B cell (primary cell): ENCODE measurements at places on chromosomes 7 and 10. TPM values are rescaled to one million over a fixed set of nuclear protein-coding genes. Genes with fewer than 3 reads are reported as not detected.
A peak's percentile ranks its signal among the peaks of the same experiment; 100 is the strongest.

GRCh38 chr7:36750451-36750850, 26.2 kb upstream of the AOAH start:
- DNase-seq = no peak

GRCh38 chr10:97499561-97500296, 1.0 kb downstream of the UBTD1 start:
- peak; percentile 39 for DNase-seq

DNA sequence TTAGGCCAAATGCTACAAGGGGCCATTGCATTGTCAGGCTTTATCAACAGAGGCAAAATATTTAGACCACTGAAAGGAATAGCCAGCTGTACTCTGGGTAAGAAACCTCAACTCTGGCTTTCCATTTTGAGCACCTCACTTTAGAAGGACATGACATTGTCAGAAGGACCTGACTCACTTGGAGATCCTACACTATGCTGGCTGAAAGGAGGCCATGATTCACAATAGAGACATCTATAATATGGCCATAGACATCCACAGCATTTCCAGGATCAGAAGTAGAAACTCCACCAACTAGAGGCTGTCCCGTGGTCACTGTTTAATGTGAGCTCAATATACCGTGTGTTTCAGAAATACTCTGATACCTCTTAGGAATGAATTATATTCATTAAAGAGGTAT, 140.9 kb downstream of the BTAF1 start:
- DNase-seq = no peak

DNA sequence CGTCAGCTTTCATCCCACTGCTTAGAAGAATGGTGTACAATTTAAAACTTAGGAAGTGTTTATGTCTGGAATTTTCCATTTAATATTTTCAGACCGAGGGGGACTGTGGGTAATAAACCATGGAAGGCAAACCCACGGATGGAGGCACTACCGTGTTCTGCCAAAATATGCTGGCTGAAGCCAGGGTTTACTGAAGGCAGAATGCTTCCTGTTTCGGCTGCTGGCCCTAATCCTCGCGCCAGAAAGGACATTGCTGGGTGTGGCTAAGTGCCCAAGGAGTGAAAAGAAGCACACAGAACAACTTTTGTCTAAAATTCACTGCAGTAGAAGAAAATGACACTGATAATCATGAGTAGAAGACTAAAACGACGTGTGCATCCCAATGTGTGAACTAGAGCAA, 32.3 kb downstream of the PITRM1 start:
- DNase-seq = no peak

CTTNBP2 gene
- 0.27 TPM in 2 replicates for total RNA-seq

DNA sequence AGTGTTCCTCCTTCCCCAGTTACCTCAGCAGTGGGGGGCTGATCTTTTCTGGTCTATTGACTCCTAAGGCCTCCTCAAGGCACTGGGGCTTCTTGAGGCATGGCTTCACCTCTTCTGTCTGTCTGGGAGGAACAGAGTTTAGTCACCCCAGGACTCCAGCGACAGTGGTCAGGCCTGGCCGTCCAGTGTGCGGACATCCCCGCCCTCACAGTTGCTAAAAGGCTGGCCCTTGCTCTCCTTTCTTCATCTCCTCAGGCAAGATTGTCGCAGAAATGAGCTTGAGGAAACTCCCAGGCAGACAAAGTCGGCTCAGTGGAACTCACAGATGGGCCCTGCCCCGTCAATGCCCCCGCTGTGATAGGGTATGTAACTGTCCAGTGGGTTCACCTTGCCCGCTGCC, 7.0 kb upstream of the FFAR4 start:
- no peak for DNase-seq

- DNase-seq = no peak
Observed at GRCh38 chr10:97185326-97186058, at the start of gene SLIT1. Gene SLIT1, minus strand, starts transcription at chr10:97185959. Its CDS starts 285 bp downstream, at chr10:97185674.

LIPF gene
- total RNA-seq = not detected in 2 replicates

UBE2D1 gene
- total RNA-seq = 12.6 and 13.5 TPM in 2 replicates

GRCh38 chr10:29535778-29536453, 98.9 kb downstream of the SVIL start:
- DNase-seq = no peak

GRCh38 chr7:20541608-20542349, 73.7 kb upstream of the ABCB5 start:
- DNase-seq = no peak

PNPLA8 gene
- total RNA-seq = 56.3 and 57.3 TPM in 2 replicates

DNA sequence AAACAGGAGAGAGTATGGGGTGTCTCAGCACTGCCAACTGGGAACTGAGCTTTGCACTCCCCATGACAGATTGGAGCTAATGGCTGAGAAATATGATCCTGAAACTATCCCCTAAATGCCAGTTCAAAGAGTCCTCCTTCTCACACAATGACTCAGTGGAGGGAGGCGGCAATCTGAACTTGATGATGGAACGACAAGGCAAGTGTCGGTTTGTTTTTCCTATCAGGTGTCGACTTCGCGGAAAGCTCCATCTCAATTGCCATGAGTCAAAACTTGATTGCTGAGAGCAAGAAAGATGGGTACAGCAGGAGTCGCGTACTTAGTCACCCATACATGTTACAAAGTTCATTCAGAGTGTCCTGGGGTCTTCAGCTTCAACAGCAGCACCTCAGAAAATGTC, 52.5 kb downstream of the NPY start:
- DNase-seq = no peak

HOXA9 gene
- total RNA-seq = not detected in 2 replicates

DNA sequence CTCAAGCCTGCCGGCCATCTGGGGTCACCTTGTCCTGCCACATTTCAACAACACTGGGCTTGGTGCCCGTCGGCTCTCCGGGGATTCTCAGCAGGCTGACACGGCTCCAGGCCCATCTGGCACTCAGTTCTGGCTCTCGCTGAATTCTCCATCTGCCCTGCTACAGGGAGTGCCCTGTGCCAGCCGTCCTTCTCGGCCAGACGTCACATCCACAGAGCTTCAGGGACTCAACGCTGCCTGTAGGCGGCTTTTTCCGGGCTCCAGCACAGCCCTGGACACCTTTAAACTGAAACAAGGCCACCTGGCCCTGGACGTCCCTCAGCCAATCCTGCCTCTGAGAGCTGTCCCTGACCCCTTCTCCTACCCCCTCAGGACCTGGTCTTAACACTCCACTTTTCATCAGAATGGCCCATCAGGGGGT, 43.0 kb downstream of the TMEM130 start:
- no peak for DNase-seq

DNA sequence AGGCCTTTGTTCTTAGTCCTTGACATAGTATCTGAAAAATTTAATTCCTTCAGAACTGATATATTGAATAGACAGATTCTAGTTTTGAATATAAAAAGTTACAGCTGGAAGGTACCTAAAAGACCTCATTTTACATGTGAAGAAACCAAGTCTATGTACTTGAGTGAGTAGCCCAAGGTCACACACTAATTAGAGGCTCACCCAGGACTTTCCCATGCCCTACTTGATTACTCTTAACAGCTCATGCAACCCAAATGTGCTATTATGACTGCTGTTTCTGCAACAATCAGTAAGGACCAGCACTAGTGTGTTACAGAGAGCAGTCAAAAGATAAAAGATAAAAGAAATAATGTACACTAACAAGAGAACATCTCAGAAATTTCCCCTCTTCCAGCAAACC, 40.7 kb upstream of the BET1 start:
- no peak for DNase-seq

- no peak for DNase-seq
Observed at GRCh38 chr7:57305192-57305748, 144.7 kb upstream of the ZNF716 start.

DNA sequence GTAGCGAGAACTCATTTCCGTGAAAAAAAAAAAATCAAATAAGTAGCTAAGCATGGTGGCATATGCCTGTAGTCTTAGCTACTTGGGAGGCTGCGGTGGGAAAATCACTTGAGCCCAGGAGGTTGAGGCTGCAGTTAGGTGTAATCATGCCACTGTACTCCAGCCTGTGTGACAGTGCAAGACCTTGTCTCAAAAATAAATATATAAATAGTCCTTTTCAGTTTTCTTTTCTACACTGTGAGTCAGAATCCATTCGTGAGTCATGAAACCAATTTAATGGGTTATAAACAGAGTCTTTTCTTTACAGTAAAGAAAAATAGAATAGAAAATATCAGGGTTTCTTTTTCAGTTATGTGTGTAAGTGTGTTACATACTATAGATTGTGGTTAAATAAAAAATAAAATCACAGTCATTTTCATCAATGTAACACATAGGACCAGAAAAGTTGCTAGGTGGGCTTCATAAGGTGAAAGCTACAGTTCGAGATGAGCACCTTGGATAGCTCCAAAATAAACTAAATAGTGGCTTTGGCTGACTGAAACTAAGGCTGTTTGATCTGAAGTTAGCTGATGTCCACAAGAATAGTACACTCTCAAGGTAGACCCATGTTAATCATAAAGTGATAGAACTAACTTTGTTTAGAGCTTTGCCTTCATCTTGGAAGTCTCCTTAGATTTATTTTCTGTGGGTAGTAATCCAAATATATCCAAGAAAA, 781.1 kb downstream of the GATA3 start:
- no peak for DNase-seq

DNA sequence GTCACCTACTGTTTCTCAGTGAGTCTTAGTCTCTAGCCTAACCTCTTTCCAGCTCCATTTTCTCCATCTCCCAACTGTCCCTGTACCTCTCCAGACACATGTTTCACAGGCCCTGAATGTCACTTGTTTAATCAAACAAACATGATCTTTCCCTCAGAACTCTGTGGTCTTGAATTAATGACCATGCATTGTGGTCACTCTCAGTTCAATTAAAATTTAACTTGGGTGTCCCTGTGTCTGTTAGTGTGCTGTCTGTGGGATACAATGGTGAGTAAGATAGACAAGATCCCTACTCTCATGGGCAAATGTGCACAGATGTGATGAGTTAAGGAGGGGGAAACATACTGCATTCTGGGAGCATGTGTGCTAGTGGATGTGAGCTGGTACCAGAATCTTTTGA, 65.0 kb downstream of the RBM33 start:
- no peak for DNase-seq

GRCh38 chr10:110150046-110150445, 57.4 kb upstream of the MXI1 start:
- DNase-seq = no peak

- peak; percentile 97 for DNase-seq
Observed at GRCh38 chr10:102395400-102396316, at the start of gene NFKB2. Gene NFKB2, plus strand, starts transcription at chr10:102395705. Its CDS starts 255 bp downstream, at chr10:102395960.

DNA sequence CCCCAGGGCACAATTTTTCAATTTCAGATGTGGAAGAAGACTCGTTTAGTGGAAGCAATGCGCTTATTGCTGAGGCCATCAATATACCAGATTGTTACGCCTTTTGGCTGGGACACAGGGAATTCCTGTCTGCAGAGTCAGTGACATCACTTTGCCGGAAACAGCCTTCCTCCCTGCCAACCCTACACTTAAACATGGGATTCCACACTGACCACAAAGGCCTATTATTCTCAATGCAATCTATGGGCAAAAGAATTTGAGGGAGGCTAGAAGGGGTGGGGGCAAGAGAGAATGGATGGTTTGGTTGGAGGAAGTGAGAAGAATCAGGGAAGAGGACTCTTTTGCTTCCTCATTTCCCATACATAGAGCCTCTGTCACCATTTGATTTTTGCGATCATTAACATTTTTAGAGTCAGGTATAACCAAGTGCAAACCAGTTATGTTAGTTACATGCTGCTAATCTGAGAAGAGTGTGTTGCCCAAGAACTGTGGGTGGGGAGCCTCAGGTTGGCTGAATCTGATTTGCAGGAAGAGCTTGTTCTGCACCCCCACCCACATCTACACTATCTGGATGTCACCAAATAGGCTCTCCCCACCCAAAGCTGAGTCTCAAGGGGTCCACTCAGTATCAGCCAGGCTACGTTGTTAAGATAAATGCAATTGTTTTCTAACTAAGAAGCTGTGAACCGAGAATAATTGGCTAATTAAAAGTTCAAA, 58.2 kb downstream of the ENTPD1 start:
- DNase-seq = no peak

GRCh38 chr7:152979376-152979775, 219.8 kb downstream of the ACTR3B start:
- no peak for DNase-seq

GRCh38 chr10:132140167-132140925, 46.4 kb upstream of the DPYSL4 start:
- no peak for DNase-seq

DNA sequence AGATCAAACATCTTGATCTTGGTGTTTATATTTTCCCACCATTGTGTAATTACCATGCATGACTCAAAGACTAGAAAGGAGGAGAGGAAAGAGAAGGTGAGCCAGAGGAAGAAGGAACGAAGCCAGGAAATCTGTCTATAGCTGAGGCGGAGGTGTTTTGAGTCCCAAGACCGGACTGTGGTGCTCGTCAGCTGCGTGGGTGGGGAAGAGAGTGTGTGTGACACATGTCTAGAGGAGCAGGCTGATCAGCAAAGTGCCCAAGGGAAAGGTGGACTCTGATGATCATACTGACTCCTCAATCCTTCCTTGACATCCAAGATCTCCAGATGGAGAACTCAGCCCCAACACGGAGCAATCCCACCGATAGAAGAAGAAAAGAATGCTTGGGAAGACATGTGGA, 189.5 kb upstream of the MINDY3 start:
- DNase-seq = no peak

DNA sequence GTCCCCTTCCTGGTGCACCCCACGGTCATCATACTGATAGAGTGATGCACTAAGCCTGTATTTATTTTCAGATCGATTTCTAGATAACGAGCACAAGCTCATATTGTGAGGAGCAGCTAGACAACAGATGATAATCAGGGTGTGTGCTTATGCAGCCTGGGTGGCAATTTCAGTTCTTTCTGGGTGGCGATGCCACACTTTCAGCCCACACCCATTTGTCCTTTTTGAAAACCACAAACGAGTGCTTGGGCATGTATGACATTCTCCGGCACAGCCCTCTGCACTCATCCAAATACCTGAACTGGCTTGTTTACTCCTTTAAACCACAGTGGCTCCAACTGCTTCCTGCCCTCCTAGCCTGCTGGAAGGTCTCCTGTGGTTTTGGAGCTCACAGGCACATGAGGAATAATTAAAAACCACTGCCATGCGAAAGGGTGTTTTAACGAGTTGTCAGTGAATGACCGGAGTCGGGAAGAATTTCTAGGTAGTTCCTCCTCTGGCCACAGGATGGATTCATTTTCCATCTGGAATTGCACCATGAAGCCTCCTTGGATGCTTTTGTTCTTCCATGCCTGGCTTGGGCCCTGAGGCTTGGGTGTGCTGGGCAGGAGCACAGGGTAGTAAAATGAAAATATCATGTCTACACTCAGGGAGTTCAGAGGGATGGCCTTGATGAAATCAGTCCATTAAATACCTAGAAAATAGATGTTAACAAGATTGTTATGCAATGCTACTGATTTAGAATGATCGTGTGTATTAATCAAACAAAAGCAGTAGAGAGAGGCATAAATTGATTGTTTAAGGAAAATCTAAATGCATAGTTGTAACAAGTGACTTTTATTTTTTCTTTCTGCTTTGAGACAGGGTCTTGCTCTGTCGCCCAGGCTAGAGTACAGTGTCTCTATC, 52.4 kb upstream of the ITGB1 start:
- peak; percentile 15 for DNase-seq

DNA sequence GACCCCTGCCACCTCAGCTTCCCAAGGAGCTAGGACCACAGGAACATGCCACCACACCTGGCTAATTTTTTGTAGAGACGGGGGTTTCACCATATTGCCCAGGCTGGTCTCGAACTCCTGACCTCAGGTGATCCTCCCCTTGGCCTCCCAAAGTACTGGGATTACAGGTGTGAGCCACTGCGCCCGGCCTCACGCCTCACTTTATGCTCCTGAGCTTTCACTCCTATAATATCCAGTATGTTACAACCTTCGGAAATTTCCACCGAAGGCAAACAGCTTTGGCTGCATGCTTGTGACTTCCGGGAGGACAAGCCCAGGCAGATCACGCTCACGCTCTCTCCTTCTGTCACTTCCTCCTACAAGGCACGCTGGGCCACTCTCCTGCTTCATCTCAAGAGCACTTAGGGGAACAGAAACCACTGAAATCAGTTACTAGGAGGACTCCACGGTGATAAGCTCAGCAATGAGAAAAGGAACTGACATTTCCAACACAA, 4.4 kb upstream of the MAD1L1 start:
- DNase-seq = peak; percentile 93
